G401 (cell line): ENCODE measurements at places on chromosomes 4 and X. TPM values are rescaled to one million over a fixed set of nuclear protein-coding genes. Genes with fewer than 3 reads are reported as not detected.
A peak's percentile ranks its signal among the peaks of the same experiment; 100 is the strongest.

The ALAS2 gene
- not detected in 2 replicates for total RNA-seq

The MEPE gene
- not detected in 2 replicates for total RNA-seq

The FAM53A gene
- 4.0 and 24.1 TPM in 2 replicates for total RNA-seq

The HPGD gene
- not detected in 2 replicates for total RNA-seq

The HAND2 gene
- total RNA-seq: 0.41 TPM in 1 of 2 replicates, not detected in the other

The DOCK11 gene
- total RNA-seq: 0.88 TPM in 1 of 2 replicates, not detected in the other

The H2BW2 gene
- not detected in 2 replicates for total RNA-seq

DNA sequence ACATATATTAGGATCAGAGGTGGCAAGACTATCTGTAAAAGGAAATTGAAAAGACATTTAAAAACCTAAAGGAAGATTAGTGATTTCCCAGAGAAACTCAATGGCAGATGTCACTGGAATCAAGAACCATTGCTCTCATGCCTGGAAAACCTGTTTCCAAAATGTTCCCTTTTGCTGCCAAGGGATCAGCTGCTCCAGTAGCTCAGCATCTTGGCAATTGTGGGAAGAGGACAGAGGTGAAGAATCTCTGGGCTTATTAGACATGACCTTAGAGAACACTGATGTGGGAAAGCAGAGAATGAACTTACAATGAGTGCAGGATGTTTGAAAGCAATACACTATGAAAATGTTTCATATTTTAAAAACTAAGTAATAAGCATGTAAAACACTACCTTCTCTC is 98.3 kb downstream of the SHROOM3 start:
- DNase-seq: peak; percentile 74

DNA sequence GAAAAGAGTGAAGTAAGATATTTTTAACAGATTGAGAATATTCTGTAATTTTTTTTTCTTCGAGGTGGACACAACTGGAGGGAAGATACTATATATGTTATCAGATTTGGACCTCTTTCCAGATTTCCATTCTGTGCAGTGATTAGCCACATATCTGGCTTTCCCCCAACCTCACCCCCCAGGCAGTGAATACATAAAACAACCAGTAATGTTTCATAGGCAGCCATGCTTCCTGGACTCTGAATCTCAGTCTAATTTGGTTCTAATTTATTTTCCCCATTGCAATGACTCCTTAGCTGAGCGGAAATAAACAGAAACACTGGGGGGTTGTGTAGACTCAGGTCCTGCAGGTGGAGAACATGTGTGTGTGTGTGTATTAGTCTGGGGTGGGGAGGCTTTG is 226.5 kb downstream of the FBXW7 start:
- no peak for DNase-seq

GRCh38 chrX:34918091-34918736 is 24.4 kb upstream of the FAM47B start:
- no peak for DNase-seq

DNA sequence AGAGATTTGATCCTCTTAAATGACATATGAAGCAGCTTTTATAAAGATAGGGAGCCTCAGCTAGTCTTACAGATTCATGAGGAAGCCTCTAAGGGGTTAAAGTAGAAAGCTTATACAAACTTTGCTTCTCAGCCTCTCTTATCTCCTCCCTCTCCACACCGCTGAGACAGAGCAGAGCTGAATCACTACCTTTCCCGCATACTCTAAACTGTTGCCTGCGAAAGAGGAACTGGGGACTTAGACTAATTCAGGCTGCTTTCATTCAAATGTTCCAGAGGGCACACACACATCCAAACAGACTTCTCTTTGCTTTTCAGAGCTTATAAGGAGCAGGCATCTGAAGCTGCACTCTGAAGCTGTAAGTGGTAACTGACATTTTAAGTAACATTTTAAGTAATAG is at the start of gene SERTM2:
TSS of gene SERTM2 (plus strand) at position 169 of the 400 bp plus-strand sequence. CDS start 7,213 bp downstream, outside the sequence.
- no peak for DNase-seq

DNA sequence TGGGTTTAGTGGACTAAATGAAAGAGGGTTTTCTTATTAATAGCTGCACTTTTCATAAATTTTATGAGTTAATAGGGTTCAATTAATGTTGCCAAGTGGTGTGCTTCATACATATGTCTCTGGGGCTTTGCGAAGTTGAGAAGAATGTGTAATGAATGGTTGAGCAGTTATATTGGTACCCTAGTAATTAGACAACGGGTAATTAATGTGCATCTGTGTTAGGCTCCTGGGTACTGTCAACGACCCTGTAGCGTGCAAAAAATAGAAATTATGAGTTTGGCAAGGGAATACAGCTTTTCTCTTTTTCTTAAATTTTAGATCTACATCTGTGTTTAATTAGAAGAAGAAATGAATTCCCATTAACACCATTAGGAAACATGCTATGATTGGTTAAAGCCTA is 1027.7 kb downstream of the ARAP2 start:
- DNase-seq: no peak

GRCh38 chr4:107071108-107071507 is 35.0 kb upstream of the DKK2 start:
- no peak for DNase-seq

GRCh38 chrX:19121898-19122640 is at the start of gene ADGRG2:
TSS of gene ADGRG2 (minus strand) at chrX:19122468. CDS start at chrX:19068834, 53,634 bp downstream.
- no peak for DNase-seq

DNA sequence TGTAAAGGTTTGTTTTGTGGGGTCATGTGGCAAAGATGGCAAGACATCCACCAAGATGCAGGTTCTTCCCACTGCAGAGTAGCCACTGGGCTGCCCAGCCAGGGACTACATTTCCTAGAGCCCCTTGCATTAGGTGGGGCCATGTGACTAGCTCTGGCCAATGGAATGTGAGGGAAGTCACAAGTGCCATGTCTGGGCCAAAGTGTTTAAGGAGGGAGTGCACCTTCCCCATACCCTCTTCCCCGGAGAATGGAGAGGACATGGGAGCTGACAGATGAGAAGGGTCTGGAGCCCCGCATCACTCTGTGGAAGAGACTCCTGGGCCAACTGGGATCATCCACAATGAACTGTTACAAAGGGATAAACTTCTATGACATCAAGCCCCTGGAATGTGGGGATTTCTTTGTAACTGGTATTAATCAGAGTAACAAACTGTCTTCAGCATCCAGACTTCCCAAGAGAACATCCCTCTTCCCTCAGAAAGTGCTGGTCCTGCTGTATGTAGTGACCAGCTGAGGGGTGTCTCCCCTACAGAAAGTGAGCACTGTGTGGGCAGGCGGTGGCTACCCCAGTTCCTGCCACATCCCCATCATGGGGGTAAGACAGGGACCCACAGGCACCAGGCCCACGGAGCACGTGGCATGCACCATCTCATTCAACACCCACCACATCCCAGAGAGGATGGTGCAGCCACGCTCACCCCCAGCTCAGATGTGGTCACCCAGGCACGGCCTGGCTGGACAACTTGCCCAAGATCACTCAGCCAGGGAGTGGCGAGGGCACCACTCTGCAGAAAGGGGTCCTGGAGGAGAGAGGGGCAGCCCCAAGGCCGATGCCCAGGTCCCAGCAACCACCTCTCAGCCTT is 10.9 kb downstream of the PPP2R2C start:
- no peak for DNase-seq

DNA sequence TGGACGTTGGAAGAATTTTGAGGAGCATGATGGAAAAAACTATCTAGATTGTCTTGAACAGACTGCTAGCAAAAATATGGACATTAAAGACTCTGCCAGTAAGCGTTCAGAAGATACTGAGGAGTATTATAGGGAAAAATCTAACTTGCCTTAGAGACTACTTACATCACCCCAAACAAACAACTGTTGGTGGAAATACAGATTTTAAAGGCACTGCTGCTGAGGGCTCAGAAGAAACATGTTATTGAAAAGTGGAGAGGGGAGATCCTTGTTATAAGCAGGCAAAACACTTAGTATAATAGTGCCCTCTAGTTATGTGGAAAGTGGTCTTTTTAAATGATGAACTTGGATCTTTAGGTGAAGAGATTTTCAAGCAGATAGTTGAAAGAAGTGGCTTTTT is 29.2 kb downstream of the MAD2L1 start:
- no peak for DNase-seq

GRCh38 chrX:100404851-100405250 is 5.2 kb downstream of the PCDH19 start:
- DNase-seq: no peak

DNA sequence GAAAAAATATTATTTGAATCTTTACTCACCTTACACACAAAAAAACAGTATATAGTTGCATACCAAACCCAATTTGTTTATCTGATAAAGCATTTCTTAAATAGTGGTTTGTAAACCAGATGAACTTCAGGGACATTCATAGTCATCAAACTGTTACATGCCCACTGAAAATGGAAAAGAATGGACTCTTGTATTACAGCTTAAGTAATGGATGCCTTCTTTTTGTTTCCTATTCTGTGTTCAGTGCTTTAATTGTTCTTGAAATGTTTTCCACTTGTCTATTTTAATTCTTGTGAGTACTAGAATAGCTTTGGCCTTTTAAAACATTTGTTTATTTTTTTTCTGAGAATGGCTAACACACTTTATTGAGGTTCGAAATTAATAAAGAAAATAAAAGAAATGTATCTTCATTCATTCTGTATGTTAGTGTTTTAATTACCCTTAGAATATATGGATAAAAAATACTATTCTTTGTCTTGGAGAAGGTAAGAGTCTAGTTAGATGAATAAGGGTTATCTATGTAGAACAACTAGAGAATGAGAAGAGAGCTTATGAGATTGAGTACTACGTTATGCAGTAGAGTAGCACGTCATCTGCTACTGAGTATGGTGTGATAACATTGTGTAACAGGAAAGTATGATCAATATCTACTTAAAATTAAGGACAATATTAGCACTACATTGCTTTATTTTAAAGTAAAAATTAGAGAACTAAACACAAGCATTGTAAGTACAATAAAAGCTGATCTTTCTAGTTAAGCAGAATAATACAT is 9.9 kb downstream of the CPEB2 start:
- DNase-seq: no peak

GRCh38 chr4:81806485-81806884 is 334.8 kb upstream of the RASGEF1B start:
- DNase-seq: no peak

DNA sequence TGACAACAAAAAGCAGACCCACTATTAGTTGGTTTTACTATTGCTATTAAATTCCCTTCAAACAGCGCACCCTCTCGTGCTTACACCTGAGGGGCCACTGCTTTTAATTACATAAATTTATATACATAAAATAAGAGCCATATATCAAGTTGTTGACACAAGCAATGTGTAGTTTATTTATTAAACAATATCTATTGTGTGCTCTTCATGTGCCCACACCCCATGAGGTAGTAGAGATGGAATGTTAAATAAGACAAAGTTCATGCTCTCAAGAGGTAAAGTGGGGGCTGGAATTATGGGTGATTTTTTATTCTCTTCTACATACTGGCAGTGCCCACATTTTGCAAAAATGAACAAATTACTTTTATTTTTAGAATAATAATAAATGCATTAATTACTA is 47.3 kb downstream of the KCNIP4 start:
- no peak for DNase-seq

DNA sequence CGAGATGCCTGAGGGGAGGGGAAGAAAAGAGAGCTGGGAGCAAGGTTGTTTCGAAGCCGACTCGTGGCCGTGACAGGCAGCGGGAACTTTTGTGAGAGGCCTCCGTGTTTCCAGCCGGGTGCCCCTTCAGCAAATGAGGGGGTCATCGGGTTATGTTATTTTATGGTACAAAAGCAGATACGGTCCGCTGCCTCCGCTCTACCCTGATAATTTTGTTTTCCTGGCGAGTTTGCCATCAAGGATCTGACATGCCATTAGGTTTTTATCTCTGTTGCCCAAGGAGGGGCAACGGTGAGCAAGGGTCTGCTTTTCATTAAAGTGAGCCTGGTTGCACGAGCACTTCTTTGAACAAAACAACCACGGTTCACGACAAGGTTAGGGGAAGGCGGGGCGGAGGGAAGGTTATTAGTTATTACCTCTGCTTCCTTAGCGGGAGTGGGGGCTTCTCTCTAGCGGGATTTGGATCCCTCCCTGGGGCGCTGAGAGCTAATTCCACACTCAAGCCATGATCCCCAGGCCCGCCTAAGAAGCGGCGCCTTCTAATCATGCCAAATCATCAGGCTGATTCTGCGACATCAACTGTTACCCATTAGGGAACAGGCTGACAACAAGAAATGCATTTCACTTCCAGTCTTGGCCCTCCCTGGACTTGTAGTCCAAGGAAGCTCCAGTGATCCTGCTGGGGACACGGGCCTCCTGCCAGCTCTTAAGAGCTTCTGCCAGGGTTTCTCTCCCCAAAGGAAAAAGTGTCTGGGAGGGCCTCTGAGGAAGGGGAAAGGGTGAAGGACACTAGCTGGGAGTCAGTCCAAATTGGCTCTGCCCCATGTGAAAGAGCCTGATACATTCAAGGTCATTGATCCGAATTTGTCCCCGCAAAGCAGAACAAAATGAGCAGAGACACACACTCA is 617.7 kb downstream of the MID1IP1 start:
- DNase-seq: peak; percentile 50

DNA sequence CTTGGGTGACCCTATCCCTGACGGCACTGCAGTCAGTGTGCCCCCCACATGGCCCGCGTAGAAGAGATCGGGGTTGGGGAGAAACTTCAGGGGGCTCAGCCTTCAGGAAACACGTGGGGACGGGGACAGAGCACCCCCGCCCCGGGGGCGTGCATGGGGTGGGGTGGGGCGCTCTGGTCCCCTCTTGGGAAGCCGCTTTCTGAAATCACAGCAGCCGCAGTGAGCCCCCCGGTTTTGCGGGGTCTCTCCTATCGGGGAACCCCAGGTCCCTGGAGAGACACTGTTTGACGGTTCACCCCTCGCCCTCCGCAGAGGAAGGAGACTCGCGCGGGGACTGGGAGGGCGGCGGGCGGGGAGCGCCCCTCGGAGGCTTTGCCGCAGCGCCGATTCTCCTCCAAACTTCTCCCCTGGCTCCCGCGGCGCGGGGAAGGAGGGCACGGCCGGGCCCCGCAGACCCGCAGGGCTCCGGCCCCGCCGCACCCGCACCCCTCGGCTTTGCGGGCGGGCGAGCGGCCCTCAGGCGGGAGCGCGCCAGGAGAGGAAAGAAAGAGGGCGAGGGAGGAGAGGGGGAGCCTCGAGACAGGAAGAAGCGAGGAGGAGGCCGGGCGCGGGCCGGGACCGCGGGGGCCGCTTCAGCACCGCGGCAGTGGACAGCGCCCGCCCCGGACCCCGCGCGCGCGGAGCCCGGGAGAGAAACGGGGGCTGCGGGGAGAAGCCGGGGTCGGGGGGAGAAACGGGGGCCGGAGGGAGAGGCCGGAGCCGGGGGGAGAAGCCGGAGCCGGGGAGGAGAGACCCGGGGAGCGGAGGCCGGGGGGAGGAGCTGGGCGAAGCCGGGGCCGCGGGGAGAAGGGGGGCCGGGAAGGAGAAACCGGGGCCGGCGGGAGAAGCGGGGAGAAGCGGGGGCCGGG is 612 bp downstream of the CPLX1 start:
- DNase-seq: peak; percentile 38

- no peak for DNase-seq
Measured at GRCh38 chrX:53049127-53049517, 533 bp downstream of the GPR173 start.
